NCI-H226 (cell line): ENCODE measurements at places on chromosomes 1 and 21.
A peak's percentile ranks its signal among the peaks of the same experiment; 100 is the strongest.

DNA sequence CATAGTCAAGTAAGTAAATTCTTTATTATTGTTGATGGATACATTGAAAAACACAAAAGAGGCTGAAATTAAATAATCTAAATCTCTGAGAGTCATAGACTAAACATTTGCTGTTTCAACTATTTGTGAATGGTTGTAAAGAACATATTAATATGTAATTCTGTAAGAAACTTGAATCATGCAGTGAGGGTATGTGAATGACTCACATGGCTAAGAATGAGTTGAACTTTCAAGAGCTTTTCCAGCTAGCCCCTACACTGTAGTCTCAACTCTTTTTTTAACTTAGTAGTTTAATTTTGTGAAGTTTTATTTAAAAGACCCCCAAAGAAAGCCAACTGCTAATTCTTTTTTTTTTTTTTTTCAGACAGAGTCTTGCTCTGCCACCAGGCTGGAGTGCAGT, 588.1 kb downstream of the DPYD start:
- DNase-seq = peak; percentile 15

DNA sequence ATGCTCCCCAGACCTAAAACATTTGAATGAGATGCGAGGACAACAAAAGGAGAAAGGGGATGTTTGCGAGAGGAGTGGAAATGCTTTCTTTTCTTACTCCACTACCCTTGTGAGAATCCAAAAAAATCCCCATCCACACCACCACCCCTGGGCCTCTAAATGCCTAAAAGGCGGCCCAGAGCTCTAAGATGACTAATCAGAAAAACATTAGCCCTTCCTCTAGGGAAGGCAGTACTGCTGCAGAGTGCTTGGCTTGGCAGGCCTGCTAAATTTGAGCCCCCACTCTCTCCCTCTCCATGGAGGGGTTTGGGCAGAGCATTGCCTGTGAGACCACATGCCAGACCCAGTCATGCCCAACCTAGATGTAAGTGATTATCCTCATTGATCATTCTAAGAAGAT, 347.9 kb downstream of the USH2A start:
- peak; percentile 34 for DNase-seq

DNA sequence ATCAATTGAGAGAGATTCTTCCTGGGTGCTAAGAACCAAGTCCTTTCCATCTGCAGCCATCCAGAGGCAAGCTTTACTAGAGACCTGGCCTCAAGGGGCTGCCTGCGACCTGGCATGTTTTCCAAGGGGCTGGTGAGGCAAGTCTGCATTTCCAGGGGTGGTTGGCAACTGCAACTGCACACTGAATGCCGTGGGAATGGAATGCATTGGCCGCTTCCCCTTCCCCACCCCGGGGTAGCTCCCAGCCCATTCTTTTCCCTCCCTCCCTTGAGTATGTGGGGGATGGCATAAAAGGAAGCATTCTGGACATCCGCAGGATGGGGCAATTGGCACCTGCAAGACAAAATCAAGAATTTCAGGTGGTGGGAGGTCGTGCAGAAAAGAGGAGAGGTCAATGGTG, 155.1 kb downstream of the IGSF21 start:
- no peak for DNase-seq

GRCh38 chr1:61076728-61077675, 5.4 kb upstream of the NFIA start:
- DNase-seq = peak; percentile 83

- no peak for DNase-seq
Observed at GRCh38 chr1:103194984-103195383, 86.7 kb upstream of the COL11A1 start.

- DNase-seq = no peak
Observed at GRCh38 chr1:91490501-91490900, 10.2 kb upstream of the CDC7 start.

DNA sequence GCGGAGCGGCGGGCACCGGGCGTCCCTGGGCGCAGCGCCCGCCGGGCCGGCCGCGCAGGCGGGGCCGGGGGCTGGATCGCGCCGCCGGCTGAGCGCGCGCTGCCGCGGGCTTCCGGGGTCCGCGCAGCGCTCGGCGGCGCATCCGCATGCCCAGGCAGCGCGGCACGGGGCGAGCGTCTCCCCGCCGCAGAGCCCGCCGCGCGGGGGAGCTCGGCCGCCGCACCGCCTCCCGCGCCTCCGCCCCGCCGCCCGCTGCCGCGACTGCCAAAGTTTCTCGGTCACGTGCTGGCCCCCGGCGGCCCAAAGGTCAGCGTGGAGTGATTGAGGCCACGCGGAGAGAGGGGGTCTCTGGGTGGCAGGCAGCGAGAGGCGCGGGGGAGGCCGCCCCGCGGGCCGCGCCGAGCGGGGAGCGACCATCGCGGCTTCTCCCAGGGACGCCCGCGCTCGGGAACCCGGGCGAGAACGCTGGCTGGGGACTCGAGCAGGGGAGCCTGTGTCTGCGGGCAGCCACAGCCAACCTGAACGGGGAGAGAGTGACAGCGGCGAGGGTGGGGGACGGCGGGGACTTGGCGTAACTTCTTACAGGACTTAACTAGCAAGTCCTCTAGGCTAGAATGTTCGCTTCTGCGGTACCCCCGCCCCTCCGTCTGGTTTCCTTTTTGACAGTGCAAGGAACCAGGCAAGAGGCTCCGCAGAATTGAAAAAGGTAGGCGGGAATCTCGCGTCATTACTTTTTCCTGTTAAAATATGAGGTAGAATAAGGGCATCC, at the start of gene ILDR2:
Gene ILDR2, minus strand, starts transcription at position 180 of the 769 bp plus-strand sequence. CDS start 272 bp downstream, outside the sequence.
- no peak for DNase-seq

- DNase-seq = no peak
Observed at GRCh38 chr21:45055861-45056260, 18.5 kb upstream of the ADARB1 start.

GRCh38 chr1:109789551-109790180, 25.9 kb upstream of the EPS8L3 start:
- DNase-seq = no peak

- DNase-seq = no peak
Observed at GRCh38 chr1:214538496-214538895, 12.9 kb downstream of the PTPN14 start.

DNA sequence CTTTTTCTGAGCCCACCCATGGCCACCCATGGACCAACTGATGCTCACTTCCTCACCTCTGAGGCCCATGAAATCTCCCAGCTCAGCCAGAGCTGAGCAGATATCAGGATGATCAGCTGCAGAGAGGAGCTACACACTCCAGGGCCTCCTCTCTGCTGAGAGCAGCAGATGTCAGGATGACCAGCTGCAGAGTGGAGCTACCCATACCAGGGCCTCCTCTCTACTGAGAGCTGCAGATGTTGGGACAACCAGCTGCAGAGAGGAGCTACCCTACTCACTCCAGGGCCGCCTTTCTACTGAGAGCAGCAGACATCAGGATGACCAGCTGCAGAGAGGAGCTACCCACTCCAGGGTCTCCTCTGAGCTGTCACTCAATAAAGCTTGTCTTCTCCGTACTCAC, 71.4 kb upstream of the LPGAT1 start:
- no peak for DNase-seq

- no peak for DNase-seq
Observed at GRCh38 chr1:6105763-6106162, 60.1 kb downstream of the KCNAB2 start.

DNA sequence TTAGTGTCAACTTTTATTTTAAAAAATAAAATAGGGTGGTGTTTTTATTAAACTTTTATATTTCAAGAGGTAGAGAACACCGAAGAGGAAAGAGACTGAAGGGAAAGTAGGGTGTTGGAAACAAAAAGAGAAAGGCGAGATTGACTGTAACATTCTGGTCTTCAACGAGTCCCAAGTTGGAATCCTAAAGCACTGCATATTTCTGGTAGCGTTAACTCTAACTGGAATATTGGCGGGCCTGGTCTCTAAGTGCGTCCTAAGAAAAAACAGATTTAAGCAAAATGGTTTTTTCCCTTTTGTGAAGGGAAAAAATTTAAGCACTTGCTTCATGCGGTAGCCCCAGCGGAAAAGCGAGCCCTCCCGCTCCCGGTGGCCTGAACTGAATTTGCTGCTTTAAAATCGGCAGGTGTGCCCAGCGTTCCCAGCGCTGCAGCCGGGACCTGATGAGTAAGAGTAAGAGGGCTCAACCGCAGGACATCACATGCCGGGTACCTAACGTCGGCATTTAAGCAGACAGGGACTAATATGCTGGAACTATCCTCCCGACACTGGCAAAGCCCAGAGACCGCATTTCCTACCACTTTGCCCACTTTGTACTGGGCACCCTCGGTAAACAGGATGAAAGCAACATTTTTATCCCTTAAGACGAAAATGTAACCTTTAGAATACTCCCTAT, 30.5 kb upstream of the NFIA start:
- no peak for DNase-seq

- DNase-seq = no peak
Observed at GRCh38 chr1:61403679-61404596, 321.0 kb downstream of the TM2D1 start.

- no peak for DNase-seq
Observed at GRCh38 chr1:31694069-31694963, 9.5 kb downstream of the COL16A1 start.

- DNase-seq = no peak
Observed at GRCh38 chr1:195958131-195958530, 650.1 kb downstream of the KCNT2 start.

GRCh38 chr1:6948861-6949260, 163.6 kb downstream of the CAMTA1 start:
- no peak for DNase-seq

DNA sequence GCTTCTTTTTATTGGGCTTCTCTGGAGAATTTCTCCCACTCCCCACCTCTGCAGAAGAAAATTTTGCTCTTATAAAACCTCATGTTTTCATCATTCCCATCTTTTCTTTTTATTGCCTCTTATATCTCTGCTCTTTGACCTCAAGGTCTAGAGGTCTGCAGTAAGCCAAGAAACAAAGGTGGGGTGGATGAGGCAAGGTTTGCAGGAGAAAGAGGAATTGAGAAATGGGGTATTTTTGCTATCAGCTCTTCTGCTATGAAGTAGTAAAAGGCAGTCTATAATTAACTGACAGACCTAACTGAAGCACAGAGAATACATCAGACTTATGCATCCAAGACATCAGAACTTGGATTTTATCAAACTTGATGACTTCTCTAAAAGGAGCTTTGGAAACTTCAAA, 22.9 kb downstream of the SYT11 start:
- DNase-seq = no peak

- DNase-seq = peak; percentile 14
Observed at GRCh38 chr1:89698624-89699023, 65.7 kb downstream of the LRRC8C start.

- DNase-seq = peak; percentile 96
Observed at GRCh38 chr1:53135735-53136114, 6.7 kb downstream of the SLC1A7 start.

GRCh38 chr1:30425046-30425445, 298.3 kb downstream of the MATN1 start:
- DNase-seq = no peak

GRCh38 chr21:38667291-38667870, 138.3 kb upstream of the ETS2 start:
- no peak for DNase-seq

- DNase-seq = no peak
Observed at GRCh38 chr1:20182415-20182814, 3.5 kb upstream of the UBXN10 start.

DNA sequence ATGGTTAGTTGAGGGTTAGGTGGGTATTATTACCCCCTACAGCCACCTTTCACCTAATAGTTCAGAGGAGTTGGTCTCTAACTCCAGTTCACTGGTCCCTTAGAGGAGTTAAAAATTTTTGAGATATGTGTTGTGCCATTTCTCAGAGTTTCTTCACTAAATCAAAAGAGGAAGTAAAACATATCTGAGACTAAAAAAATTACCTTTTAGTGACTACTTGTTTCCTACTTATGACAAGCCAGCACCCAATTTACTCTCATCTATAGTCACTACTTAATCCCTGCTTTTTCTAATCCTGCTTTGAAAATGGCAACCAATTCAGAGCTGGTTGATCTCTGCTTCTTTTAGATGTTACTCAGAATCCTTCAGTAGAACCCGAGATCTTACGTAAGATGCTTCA, 1316.8 kb upstream of the B3GALT2 start:
- no peak for DNase-seq

- no peak for DNase-seq
Observed at GRCh38 chr1:58852731-58853485, 69.1 kb upstream of the JUN start.

DNA sequence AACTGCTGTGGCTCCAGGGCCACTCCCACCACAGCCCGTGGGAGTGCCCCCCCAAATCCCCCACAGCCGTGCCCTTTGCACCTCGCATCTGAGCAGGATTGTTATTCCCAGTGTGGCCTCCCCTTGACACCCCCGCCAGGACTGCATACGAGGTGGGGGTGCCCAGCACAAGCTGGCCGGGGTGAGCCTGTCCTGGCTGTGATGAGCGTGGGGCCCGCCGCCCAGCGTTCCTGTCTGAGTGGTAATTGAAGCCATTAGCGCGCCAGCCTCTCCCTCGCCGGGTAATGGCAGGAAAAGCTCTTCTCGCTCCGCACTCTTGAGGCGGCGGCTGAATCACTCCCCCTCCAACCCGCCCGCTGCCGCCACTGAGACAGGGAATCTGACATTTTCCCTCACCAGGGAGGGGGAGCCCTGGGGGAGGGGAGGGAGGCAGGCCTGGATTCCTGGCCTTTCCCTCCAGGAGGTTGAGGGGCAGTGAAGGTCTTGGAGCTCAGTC, 27.7 kb downstream of the PTPRF start:
- DNase-seq = no peak

DNA sequence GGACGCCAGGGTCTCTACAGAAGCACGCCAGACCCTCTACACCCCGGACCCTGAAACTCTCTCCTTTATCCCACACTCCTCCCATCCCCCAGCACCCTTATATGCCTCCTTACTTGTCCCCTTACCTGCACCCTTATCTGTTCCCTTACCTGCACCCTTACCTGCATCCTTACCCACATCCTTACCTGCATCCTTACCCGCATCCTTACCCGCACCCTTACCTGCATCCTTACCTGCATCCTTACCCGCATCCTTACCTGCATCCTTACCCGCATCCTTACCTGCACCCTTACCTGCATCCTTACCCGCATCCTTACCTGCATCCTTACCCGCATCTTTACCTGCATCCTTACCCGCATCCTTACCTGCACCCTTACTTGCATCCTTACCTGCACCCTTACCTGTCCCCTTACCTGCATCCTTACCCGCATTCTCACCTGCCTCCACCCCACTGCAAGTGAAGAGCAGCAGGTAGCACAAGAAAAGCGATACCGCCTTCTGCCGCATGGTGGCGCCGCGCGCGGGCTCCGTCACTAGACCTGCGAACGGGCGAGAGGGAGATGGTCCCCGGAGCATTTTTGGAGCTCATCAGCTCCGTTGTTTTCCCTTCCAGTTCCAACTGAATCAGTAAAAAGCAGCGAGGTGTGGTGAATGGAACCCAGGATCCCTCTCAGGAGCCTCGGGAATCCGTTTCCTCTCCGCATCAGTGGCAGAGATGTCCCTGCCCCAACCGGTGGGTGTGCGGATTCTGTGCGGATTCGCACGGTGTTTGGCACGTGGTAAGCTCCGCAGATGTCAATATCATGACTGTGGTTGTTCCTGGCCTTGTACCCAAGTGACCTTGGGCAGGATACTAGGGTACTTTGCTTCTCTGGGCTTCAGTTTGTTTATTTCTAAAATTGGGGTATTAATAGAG, 2.9 kb downstream of the IFI6 start:
- no peak for DNase-seq

GRCh38 chr1:13507075-13507474, 6.7 kb downstream of the LRRC38 start:
- no peak for DNase-seq

- DNase-seq = no peak
Observed at GRCh38 chr1:223803211-223803610, 42.5 kb downstream of the TP53BP2 start.
